ENCODE measurements at places on chromosomes 2 and 18.
A peak's percentile ranks its signal among the peaks of the same experiment; 100 is the strongest.

GRCh38 chr2:30670453-30670852 is 136.8 kb downstream of the CAPN13 start:
- DNase-seq = no peak

DNA sequence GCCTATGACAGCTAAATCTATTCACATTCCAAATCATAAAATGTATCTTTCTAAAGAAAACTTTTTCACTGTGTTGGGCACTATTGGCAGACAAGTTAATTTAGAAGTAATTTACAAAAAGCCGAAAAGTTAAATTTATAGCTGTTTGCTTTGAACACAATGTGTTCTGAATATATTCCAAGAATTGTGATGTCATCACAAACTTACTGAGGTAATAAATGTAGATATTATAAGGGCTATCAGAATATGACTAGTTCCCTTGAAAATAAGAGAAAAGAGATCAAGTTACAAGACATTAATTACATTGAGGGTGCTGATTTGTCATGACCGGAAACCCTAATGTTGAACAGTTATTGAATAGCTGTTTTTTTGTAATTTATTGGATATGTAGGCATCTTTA is 153.9 kb upstream of the SCN7A start:
- no peak for DNase-seq

DNA sequence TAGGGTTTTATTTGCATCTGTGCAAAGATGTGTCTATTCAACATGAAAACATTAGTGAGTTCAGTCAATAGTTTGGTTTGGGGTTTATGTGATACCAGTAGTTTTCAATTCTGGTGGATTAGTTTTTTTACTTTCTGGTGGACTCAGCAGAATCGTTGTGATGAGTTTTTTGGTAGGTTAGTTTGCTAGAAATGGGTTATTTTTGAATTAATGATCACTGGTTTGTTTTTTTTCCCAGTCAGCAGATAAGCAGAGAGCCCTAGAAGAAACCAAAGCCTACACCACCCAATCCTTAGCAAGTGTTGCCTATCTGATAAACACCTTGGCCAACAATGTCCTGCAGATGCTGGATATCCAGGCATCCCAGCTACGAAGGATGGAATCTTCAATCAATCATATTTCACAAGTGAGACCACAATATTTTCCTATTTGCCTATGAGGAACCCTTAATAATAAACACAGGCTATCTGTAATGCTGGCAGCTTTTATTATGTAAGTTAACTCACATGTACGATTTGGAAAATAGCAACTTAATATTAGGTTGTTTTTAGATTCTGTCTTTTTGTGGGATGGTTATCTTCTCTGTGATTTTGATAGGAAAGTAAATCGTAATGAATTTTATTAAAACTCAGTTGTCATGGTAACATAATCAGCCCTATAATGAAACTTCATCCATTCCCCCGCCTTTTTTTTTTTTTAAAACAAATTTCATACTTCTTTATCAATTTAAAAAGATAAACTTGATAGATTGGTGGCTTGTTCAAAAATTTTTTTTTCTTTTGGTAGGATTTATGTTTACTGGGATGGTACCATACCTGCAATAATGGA is 38.7 kb downstream of the ABI2 start:
- DNase-seq = no peak

DNA sequence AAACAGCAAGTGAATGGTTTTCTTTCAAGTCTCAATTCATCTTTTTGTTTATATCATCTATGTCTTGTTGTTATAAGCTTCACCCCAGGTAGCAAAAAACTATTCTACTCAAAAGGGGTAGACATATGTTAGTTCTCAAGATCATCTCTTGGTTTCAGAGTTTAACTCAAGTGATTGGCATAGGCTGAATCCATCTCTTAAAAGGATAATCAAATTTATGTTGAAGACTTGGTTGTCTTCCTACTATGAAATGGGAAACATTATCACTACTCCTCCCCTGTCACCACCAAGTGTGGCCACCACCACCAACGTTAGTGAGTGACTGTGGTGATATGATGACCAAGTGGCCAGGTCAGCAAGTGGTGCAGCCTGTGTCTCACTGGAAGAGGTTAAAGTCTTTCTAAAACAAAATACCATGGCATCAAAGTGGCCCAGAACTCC is 1.5 kb downstream of the IL1B start:
- no peak for DNase-seq

DNA sequence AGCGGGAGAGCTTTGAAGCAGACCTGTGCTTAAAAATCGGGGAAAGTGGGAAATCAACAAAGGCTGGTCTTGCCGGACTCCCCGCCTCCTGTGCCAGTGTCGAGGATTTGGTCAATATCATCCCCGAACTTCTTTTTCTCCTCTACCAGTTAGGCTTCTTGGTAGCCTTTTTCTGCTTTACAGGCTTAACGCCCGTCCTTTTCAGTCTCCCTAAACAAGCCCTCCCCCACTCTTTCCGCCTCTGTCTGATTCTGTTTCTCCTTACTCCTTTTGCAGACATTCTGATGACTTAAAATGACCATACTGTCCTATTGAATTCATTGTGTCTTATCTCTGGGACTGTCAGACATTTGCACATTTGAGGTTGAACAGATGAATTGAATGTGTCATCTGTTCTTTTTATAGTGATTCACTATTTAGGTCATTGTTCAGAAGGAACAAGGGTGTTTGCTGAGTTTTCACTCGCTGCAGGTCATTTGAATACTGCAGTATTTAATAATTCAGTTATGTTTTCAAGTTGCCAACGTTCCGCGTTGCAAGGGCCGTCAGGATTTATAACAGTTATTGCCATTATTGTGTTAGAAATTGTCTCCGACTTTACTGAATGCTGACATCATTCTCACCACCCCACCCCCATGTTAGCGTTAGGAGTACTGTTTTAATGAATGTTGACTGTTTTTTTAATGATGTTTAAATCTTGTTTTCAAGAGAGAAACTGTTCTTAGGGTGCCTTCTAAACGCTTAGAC is 1.1 kb downstream of the ITGAV start:
- peak; percentile 18 for DNase-seq

- DNase-seq = no peak
Observed at GRCh38 chr2:219031005-219031738, 10.1 kb downstream of the CFAP65 start.

DNA sequence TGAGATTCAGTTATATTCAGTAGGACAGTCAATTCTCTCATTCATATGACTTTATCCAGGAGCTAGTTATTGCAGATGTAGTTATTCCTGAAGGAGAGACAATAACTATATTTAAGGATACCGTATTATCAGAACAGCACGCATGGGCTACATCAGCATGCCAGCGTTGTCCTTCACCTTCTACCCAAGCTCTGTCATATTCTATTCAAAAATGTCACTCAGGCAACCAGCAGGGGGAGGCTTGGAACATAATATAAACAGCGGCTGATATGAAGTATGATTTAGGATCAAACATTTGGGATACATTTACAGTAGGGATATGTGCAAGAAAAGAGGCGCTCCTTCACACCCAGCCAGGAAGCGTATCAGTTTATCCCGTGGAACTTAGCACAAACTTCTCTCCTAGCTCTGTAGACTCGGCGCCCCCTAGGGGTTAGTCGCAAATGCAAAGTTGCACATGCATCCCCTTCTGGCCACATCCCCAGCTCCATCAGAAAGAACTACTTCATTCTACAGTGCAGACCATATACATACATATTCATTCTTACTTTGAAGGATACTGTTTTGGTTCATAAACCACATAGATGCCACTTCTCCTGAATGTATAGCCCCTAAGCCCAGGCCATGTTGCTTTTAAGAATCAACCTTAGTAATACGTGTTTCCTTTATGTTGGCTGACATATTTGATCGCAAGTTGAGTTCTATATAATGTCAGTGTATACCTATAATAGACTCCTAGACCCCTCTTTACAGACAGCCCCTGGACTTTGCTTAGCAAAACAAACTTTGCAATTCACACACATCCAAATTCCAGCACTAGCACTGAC is 759.4 kb downstream of the ADCYAP1 start:
- peak; percentile 5 for DNase-seq

GRCh38 chr2:63790906-63791305 is 50.8 kb upstream of the UGP2 start:
- no peak for DNase-seq

DNA sequence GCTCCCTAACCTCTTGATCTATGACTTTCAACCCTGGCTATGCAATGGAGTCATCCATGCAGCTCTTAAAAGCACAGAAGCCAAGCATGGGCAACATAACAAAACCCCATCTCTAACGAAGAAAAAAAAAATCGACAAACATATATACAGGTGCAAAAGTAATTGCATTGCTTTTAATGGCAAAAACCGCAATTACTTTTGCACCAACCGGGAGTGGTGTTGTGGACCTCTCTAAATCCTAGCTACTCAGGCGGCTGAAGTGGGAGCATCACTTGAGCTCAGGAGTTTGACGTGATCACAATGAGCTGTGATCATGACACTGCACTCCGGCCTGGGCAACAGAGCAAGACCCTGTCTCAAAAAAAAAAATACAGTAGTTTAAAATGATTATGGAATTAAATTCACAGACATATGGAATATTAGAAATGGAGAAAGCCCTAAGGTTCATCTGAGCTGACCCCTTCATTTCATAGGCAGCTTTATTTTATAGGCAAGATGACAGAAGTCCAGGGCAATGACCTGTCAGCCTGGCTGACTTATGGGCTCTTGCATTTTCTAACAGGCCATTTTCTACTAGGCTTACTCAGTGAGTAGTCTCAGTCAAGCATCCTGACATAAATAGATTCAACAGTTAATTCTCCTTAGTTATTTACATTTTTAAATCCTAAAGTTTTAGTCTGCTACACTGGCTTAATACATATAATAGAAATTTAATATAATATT is 183.8 kb downstream of the ANKRD44 start:
- no peak for DNase-seq

DNA sequence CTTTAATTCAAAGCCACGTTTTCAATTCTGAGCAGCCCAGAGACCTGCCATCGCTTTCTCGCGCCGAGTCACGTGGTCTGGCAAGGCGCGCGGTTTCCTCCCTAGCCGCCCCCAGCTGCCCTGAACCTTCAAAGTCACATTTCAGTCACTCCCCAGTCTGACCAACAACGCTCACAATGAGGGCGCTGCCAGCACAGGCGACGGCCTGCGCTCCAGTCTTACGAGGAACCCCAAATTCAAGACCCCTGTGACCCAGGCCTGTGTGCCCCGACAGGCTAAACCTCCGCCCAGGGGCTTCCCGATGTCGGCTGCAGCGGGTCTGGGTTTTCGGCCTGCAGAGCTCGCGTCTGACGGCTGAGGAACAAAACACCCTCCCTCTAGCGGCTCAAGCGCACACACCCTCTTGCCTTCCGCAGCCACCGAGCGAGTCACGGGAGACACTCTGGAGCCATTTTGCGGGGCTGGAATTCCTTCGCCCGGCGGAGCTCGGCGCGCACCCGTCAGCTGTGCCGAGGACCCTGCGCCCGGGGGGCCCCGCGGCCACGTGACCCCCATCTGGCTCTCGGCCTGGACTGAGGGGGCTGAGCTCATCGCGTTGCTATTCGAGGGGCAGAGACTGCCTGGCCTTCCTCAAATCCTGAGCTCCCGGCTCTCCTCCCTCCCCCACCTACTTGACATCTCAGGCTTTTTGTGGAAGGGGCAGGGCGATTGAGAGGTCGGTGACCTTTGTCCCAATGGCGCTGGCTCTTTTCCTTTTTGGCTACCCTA is 69.9 kb upstream of the ITGB6 start:
- DNase-seq = no peak

GRCh38 chr18:62954366-62954765 is 239.0 kb downstream of the PHLPP1 start:
- DNase-seq = no peak

DNA sequence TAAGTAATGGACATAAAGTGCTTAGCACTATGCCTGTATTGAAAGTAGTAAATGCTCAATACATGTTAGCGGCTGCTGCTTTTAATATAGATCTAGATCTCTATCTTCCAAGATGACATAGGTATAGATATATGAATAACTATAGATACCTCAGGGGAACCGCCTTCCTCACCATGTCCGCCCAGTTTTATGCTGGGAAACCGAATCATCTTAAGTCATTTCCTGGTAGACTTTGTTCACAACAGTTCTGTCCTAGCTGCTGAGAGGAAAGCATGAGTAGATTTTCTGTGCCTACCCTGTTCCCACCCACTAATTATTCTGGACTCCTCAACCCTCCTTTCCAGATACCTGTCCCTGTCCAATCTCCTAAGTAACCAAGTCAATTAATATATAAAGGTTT is 21.6 kb upstream of the ITM2C start:
- no peak for DNase-seq

- no peak for DNase-seq
Observed at GRCh38 chr2:108579623-108580022, 45.4 kb downstream of the LIMS1 start.

DNA sequence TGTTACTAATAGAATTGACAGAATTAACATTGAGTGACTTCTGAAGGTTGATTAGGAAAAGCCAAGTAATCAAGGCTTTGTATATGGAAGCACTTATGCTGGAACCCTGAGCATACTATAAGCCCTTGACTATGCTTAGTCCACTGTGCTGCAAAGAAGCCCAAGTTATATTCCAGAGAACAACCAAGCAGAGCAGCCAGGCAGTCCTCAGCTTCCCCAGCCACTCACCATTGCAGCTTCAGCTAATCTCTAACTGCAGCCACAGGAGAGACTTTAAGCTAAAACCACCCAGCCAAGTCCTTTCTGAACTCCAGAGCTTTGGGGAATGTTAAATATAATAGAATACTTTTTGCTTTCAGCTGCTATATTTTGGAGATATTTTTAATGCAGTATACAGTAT is 164.4 kb upstream of the VWC2L start:
- DNase-seq = no peak

- no peak for DNase-seq
Observed at GRCh38 chr18:43877616-43878321, 600.5 kb upstream of the SYT4 start.

DNA sequence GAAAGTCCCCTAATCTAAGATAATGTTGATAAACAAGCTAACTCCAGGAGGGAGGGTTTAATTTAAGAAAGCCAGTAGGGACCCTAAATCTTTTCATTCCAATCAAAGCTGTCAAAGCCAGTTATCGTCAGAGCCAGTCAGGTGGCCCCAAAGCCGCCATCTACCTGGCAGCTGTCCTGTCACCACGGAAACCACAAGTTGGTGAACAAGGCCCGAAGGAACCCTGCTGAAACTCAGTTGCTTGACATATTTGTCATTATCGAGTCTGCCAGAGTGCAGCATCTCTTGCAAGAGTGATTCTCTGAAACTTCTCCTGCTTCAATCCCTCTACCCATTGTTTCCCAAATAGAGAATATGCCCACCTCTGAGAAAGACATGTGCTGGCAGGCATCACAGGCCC is 30.8 kb upstream of the POLE4 start:
- DNase-seq = no peak

- DNase-seq = no peak
Observed at GRCh38 chr2:36871068-36871707, 95.1 kb downstream of the STRN start.

DNA sequence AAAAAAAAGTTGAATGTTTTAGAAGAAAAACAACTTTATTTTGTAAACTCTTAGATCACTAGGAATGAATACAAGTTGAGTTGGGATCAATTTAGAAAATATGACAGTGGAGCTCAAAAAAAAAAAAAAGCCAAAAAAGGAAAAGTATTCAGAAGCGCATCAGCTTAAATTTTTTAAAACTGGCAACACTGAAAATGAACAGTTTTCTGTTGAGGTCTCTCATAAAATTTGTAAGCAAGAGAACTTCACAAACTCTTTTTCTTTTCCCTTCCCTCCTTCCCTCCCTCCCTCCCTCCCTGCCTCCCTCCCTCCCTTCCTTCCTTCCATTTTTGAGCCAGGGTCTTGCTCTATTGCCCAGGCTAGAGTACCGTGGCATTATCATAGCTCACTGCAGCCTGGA is 143.9 kb downstream of the B3GNT2 start:
- no peak for DNase-seq

GRCh38 chr18:46843372-46843771 is 73.9 kb downstream of the PIAS2 start:
- DNase-seq = no peak

GRCh38 chr2:157046396-157046795 is 211.1 kb upstream of the GALNT5 start:
- no peak for DNase-seq
